Effector memory CD8-positive, alpha-beta T cell (primary cell): ENCODE measurements at places on chromosomes 6 and 20.

GRCh38 chr6:44855562-44856411, 468.3 kb downstream of the CDC5L start:
- no peaks in the 10 kb centered on the region for H3K36me3 ChIP-seq
- no peak overlapping the region for H3K4me3 ChIP-seq
- H3K27me3 ChIP-seq, result no peaks in the 10 kb centered on the region
- peaks cover 13% of the 10 kb centered on the region for H3K4me1 ChIP-seq

- peaks cover 8% of the 10 kb centered on the region for H3K4me1 ChIP-seq
- no peak for DNase-seq
- H3K36me3 ChIP-seq, result no peaks in the 10 kb centered on the region
- no peak overlapping the region for H3K27ac ChIP-seq
- peaks cover 75% of the 10 kb centered on the region for H3K27me3 ChIP-seq
These were observed 20.4 kb downstream of the IL20RA start for GRCh38 chr6:137024237-137024990.

GRCh38 chr6:47402081-47402480, 75.5 kb upstream of the CD2AP start:
- H3K27ac ChIP-seq, result no peak overlapping the region
- H3K4me3 ChIP-seq, result no peak overlapping the region
- H3K27me3 ChIP-seq, result peaks cover 17% of the 10 kb centered on the region
- no peaks in the 10 kb centered on the region for H3K4me1 ChIP-seq
- DNase-seq, result no peak

DNA sequence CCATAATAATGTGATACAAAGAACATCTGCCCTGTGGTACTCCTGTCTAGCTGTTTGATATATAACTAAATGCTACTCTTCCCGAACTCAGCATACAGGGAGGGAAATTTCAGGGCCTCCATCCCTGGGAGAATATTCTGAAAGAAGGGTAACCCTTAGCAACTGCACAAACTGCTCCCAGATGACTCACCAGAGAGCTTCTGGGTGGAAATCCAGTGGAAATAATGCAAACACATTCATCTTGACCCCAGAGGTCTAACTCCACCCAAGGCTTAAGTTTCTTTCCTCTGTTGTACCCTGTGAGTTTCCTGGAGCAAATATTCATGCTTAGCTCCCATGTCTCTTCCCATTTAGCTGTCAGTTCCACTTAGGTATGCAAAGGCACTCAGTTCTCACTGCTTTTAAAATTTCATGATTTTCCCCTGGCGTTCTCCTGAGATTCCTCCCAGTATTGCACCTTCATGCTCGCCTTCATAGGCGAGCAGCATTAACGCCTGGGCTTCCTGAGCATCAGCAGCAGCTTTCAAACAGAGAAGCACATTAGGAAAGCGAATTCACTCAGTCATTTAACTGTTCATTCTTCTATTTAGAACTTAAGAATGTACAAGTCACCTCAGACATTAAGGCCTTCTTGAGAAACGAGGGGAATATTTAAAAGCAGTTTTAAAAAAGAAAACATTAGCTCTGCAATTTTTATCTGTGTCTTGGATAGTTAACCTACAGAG, 43.8 kb upstream of the LAMA4 start:
- no peaks in the 10 kb centered on the region for H3K4me1 ChIP-seq
- no peak overlapping the region for H3K4me3 ChIP-seq
- H3K27me3 ChIP-seq, result peaks cover 47% of the 10 kb centered on the region
- no peak for DNase-seq

DNA sequence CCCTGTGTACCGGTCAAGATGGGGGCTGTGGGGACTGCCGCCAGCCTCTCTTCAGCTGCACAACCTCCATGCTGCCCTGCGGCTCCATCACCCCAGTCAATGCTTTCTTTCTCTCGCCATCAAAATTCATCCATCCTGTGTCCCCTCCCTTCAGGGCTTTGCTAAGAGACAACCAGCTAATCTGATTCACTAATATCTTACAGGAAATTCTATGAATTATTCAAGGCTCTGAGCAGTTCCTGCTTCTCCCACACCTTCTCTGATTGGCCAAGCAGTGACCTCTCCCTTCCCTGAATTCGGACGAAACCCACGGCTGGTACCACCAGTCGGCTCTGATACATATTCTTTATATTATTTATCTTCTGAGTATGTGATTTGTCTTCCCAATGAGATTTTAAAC, 13.8 kb downstream of the ITPR3 start:
- H3K36me3 ChIP-seq, result peaks cover 24% of the 10 kb centered on the region
- H3K4me1 ChIP-seq, result peaks cover 73% of the 10 kb centered on the region
- DNase-seq, result no peak
- H3K4me3 ChIP-seq, result peak overlapping the region; percentile 91
- H3K27me3 ChIP-seq, result no peaks in the 10 kb centered on the region

DNA sequence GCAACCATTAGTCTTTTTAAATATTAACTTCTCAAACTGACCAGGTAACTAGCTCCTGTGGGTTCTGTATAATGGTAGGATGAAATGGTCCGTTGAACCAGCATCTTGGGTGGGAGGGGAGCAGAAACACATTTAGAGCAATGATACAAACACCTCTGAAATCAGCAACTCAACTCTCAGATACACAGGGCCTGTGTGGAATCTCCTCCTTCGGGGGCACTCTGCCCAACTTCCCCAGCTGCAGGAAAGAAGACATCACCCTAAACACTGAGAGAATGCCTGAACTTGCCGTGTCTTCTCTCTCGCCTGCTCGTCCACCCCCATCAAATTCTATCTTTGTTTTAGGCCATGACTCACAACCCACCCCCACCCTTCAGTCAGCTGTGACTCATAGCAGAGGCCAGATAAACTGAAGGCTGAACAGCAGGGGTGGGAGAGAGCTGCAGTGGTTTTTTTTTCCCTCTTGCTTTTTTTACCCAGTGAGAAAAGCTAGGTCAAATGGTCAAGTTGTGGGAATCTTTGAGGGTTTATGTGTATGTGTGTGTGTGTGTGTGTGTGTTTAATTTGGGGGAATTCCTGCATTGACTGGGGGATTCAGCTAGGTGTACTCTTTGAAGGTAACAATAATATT, 593.4 kb upstream of the JAG1 start:
- H3K4me1 ChIP-seq, result no peaks in the 10 kb centered on the region
- H3K36me3 ChIP-seq, result no peaks in the 10 kb centered on the region
- no peaks in the 10 kb centered on the region for H3K27me3 ChIP-seq
- no peak overlapping the region for H3K4me3 ChIP-seq
- no peak overlapping the region for H3K27ac ChIP-seq
- DNase-seq, result no peak

DNA sequence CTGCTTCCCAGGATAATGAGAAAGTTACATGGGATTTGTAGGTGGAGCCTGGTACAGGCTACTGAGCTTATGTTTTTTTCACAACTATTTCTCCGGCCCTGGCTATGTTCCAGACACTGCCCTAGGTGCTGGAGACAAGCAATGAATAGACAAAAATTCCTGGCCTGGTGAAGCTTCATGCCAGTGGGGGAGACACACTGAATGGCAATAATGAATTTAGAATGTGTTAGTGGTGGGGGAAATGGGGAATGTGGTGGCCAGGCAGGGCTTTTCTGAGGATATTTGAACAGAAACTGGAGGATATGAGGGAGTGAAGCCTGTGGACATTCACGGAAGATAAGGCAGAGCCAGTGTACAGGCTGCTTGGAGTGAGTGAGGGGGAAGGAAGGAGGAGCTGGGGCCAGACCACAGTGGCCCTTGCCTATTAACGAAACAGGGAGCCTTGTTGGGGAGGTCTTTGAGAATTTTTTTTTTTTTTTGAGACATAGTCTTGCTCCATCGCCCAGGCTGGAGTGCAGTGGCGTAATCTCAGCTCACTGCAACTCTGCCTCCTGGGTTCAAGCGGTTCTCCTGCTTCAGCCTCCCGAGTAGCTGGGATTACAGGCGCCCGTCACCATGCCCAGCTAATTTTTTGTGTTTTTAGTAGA, 6.6 kb downstream of the FOXS1 start:
- H3K4me1 ChIP-seq, result peaks cover 10% of the 10 kb centered on the region
- H3K36me3 ChIP-seq, result peaks cover 3% of the 10 kb centered on the region
- no peak for DNase-seq
- H3K27ac ChIP-seq, result no peak overlapping the region
- H3K27me3 ChIP-seq, result no peaks in the 10 kb centered on the region

- peaks cover 17% of the 10 kb centered on the region for H3K4me1 ChIP-seq
- no peak overlapping the region for H3K27ac ChIP-seq
- H3K36me3 ChIP-seq, result peaks cover 32% of the 10 kb centered on the region
- DNase-seq, result no peak
These were observed 7.7 kb downstream of the TFAP2A start for GRCh38 chr6:10407018-10407673.

- no peaks in the 10 kb centered on the region for H3K36me3 ChIP-seq
- no peak overlapping the region for H3K27ac ChIP-seq
- no peaks in the 10 kb centered on the region for H3K27me3 ChIP-seq
- no peaks in the 10 kb centered on the region for H3K4me1 ChIP-seq
- H3K4me3 ChIP-seq, result no peak overlapping the region
- DNase-seq, result no peak
These were observed 177.6 kb downstream of the TTLL2 start for GRCh38 chr6:167502471-167502870.

DNA sequence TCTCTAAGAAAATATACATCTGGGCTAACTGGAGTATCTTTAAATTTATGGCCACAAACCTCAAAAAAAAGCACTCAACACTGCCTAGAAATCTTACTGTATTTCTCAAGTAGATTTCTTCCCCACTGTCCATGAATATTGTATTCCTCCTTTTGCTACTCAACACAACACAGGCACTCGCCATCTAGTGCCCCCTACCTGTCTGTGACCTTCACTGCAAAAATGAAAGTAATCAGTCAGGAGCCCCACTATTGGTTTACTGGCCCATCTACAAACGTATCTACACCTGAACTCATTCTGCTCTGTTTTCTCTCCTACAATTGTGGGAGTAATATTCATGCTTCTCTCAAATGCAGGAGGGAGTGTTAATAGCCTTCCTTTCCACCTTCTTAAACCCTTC, 58.3 kb downstream of the LY86 start:
- no peak overlapping the region for H3K27ac ChIP-seq
- no peaks in the 10 kb centered on the region for H3K27me3 ChIP-seq
- peaks cover 5% of the 10 kb centered on the region for H3K4me1 ChIP-seq
- H3K4me3 ChIP-seq, result no peak overlapping the region
- no peaks in the 10 kb centered on the region for H3K36me3 ChIP-seq

- no peak for DNase-seq
- H3K4me1 ChIP-seq, result peaks cover 63% of the 10 kb centered on the region
- H3K27me3 ChIP-seq, result no peaks in the 10 kb centered on the region
- H3K36me3 ChIP-seq, result peaks cover 34% of the 10 kb centered on the region
- peak overlapping the region; percentile 98 for H3K27ac ChIP-seq
These were observed 1.5 kb downstream of the RALY start for GRCh38 chr20:33995053-33995831.

DNA sequence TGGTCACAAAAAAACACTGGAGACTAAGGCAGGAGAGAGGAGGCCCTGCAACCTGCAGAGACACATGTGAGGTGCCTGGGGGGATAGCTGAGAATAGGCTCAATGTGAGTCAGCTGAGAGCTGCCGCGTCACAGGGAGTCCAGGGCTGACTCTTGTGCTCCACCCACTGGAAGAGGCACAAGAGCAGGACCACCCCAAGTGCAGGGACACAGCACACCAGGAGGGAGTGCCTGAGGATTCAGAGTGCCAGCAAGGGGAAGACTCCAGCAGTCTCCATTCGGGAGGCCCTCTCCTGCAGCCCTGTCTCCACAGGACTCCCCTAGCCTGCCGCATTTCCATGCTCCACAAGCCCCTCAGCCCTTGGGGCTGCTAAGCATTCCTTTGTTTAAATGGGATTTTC, 105.5 kb downstream of the HUS1B start:
- peaks cover 46% of the 10 kb centered on the region for H3K36me3 ChIP-seq
- H3K4me1 ChIP-seq, result peaks cover 11% of the 10 kb centered on the region
- H3K27me3 ChIP-seq, result no peaks in the 10 kb centered on the region

DNA sequence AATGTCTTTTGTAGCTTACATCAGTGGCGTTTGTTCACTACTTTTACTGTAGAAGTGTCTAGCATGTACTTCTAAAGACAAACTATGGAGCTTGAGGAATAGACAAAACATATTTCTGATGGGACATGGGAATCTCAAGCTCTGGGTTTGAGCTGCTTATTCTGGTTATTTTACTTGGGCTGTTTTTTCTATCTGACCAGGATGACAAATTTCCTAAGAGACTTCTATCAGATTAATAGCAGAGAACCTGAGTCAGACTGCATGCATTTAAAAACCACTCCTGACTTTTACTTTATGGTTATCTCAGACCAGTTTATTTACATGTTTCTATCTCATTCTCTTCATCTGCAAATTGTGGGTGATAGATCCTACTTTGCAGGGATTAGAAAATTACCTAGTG, 1282.3 kb upstream of the GJE1 start:
- H3K4me1 ChIP-seq, result no peaks in the 10 kb centered on the region
- H3K27ac ChIP-seq, result no peak overlapping the region
- no peak for DNase-seq

DNA sequence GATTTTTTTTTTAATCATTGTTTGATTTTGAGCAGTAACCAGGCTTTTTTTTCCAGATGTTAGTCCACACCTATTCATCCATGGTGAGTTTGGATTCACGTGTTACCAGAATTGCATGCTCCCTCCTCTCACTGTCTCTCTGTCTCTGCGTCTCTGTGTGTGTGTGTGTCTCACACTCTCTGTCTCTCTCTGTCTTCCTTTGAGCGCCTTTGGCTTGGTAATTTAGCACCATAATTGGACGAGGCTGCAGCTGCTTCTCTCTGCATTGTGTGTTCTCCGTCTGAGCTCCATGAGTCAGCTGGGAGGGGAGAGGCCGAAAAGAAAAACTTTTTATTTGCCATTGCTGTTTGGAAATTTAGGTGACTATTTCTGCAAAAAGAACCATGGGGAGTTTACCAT, 3.4 kb downstream of the TFAP2B start:
- no peak for DNase-seq
- H3K27ac ChIP-seq, result no peak overlapping the region
- peaks cover 8% of the 10 kb centered on the region for H3K4me1 ChIP-seq
- H3K36me3 ChIP-seq, result no peaks in the 10 kb centered on the region
- H3K27me3 ChIP-seq, result peaks cover 86% of the 10 kb centered on the region
- no peak overlapping the region for H3K4me3 ChIP-seq

DNA sequence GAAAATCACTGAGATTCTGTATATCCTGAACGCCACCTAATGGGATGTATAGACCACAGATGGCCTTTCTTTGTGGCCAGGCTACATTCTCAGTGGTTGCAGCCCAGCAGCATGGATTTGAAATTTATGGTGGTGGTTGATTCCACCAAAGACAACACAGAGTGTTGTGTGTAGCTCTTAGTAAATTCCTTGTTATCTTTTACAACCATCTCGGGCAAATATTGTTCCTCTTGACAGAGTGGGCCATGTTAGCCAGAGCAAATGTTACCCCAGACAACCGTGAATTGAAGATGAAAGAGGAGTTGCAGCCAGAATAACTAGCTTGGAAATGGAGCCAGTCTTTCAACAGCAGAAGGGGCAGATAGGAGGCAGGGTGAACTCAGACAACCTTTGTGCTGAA, 39.5 kb downstream of the SLC24A3 start:
- H3K27ac ChIP-seq, result no peak overlapping the region
- peaks cover 12% of the 10 kb centered on the region for H3K27me3 ChIP-seq
- H3K36me3 ChIP-seq, result peaks cover 3% of the 10 kb centered on the region
- DNase-seq, result no peak
- no peak overlapping the region for H3K4me3 ChIP-seq
- H3K4me1 ChIP-seq, result no peaks in the 10 kb centered on the region
